Sigmoid colon (tissue), 7 donors: ENCODE measurements at places on chromosomes 2 and 18. TPM values are rescaled to one million over a fixed set of nuclear protein-coding genes. Genes with fewer than 3 reads are reported as not detected.

- H3K27me3 ChIP-seq = no peaks in the 10 kb centered on the region
- no peak overlapping the region for H3K4me3 ChIP-seq
- no peak for DNase-seq
- H3K36me3 ChIP-seq = no peaks in the 10 kb centered on the region
- H3K4me1 ChIP-seq = no peaks in the 10 kb centered on the region
- H3K27ac ChIP-seq = no peak overlapping the region
Observed at GRCh38 chr2:143192106-143192505, 62.9 kb downstream of the ARHGAP15 start.

GRCh38 chr2:203532957-203533658, 2.0 kb downstream of the RAPH1 start:
- H3K27ac ChIP-seq = no peak overlapping the region
- H3K27me3 ChIP-seq = no peaks in the 10 kb centered on the region
- no peaks in the 10 kb centered on the region for H3K36me3 ChIP-seq

DNA sequence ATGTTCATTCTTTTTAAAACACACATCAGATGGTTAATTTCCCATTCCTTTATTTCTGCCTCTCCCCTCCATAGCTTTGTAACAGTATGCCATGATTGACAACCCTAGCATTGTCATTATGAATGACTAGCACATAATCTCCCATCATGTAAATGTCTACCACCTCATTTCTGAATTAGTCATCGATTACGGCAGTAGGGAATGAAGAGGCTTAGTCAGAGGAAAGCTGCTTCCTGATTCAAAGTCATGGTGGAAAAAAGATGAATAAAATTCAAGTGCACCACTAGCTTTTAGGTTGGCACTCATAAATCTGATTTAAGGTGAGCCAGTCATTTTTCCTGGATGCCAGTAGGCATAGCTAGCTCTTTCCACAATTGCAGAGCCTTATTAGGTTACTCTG, 19.1 kb upstream of the ACMSD start:
- H3K4me1 ChIP-seq = no peaks in the 10 kb centered on the region
- no peak overlapping the region for H3K27ac ChIP-seq
- no peak overlapping the region for H3K4me3 ChIP-seq

GRCh38 chr2:220811952-220812570, 760.0 kb downstream of the EPHA4 start:
- no peak for DNase-seq
- no peaks in the 10 kb centered on the region for H3K36me3 ChIP-seq
- no peaks in the 10 kb centered on the region for H3K27me3 ChIP-seq
- H3K4me1 ChIP-seq = no peaks in the 10 kb centered on the region

- no peaks in the 10 kb centered on the region for H3K36me3 ChIP-seq
- no peak for DNase-seq
- no peak overlapping the region for H3K27ac ChIP-seq
- H3K4me3 ChIP-seq = no peak overlapping the region
- no peaks in the 10 kb centered on the region for H3K4me1 ChIP-seq
Observed at GRCh38 chr2:232511336-232511890, 8.8 kb upstream of the PRSS56 start.

DNA sequence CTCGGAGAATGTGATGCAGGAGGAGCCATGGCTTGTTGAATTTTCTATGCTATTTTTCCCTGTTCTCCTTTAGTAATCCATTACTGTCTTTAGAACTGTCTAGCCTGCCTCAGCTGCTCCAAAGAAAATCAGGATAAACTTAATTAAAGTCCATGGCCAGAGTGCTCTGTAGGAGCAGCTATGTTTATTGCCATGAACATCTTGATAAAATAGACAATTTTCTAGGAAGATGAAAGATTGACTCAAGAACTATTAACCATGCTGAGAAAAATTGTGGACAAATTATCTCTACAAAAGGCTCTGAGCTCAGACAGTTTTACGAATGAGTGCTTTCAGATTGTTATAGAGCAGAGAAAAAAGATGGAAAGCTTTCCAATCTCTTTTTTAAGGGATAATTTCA, 193.0 kb downstream of the TTC32 start:
- H3K4me3 ChIP-seq = no peak overlapping the region
- H3K27ac ChIP-seq = no peak overlapping the region
- H3K4me1 ChIP-seq = peaks cover 7% of the 10 kb centered on the region

DNA sequence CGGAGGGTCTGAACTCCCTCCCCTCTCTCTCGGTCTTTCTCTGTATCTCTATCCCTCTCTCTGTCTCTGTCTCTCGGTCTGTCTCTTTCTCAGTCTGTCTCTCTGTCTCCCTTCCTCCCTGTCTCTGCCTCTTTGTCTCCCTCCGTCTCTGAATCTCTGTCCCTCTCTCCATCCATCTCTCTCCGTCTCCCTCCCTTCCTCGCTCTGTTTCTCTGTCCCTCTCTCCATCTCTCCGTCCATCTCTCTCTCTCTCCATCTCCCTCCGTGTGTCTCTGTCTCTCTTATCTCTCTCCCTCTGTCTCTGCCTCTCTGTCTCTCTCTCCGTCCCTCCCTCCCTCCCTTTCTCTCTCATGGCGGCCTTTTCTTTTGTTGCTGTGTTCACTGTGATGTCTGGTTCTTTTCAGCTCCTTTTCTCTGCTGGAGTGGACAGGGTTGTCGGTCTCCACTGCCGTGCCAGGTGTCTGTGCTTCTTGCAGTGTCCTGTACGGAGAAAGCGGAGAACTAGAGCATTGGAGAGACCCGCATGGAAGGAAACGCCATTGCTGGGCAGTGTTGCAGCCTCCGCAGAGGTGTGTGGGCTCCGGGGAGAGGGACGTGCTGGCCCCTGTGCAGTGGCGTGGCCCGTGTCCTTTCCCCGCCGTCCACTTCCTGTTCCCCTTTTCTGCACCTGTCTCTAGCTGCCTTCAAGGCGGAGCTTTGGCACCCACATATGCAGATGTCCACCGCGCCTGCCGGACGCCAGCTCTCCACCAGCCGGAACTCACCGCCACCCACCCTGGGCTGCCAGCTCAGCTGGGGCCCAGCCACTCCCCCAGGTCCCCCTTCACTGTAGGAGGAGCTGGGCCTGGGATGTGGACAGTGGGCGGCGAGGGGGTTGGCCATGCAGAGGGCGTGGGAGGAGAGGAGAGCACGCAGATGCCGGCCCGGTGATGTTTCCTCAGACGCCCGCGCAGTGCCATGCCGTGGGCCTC, 113.1 kb downstream of the NFATC1 start:
- no peaks in the 10 kb centered on the region for H3K27me3 ChIP-seq
- peaks cover 35% of the 10 kb centered on the region for H3K4me1 ChIP-seq
- peak overlapping the region; percentile 88 for H3K27ac ChIP-seq
- H3K4me3 ChIP-seq = peak overlapping the region; percentile 44
- H3K36me3 ChIP-seq = peaks cover 12% of the 10 kb centered on the region

DNA sequence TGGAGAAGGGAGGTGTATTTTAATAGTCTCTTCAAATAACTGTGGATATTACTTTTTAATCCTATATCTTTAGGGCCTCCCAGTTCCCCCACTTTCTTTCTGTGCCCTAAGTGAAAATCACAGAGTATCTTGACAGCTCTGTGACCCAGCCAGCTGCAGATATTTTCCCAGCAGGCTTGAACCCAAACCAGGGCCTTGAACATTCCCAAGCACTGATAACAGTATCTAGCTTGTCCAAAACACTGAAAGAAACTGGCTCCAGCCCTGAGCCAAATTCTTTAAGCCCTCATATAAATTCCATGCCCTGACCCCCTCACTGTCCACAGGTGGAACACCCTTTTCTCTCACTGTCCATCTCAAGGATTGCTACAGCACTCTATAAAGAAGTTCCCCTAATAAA, 388.1 kb upstream of the CHAC2 start:
- no peak overlapping the region for H3K4me3 ChIP-seq
- DNase-seq = no peak
- no peak overlapping the region for H3K27ac ChIP-seq
- H3K36me3 ChIP-seq = no peaks in the 10 kb centered on the region

GRCh38 chr2:230932556-230933511, 7.8 kb upstream of the GPR55 start:
- H3K4me1 ChIP-seq = peaks cover 10% of the 10 kb centered on the region
- H3K27ac ChIP-seq = no peak overlapping the region
- H3K36me3 ChIP-seq = no peaks in the 10 kb centered on the region
- peak; percentile 86 for DNase-seq
- peaks cover 7% of the 10 kb centered on the region for H3K27me3 ChIP-seq
- H3K4me3 ChIP-seq = no peak overlapping the region

DNA sequence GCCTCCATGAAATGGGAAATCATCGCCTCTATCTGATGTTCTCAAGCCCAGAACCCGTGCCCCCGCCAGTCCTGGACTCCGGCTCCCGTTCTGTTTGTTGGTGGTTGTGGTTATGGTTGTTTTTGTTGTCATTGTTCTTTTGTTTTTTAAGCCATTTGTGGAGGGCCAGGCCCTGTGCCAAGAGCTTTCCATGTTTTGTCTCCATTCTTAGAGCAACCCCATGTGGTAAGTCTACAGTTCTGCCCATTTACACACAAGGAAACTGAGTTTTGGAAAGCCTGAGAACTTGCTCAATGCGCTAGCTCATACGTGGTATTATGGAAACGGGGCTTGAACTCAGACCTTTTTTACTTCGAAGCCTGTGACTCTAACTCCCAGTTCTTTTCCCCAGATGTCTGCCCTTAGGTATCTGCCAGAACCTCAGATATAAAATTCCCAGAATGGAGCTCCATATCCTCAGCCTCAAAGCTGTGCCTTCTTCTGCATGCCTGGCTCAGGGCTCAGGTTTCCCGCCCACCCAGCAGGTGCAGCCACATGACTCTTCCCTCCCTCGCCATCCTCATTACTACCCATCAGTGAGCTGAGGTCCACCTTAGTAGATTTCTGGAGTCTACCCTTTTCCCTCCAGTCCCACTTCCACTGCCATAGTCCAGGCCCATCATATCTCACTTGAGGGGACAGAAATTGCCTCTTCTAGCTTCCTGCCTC, 194.1 kb downstream of the KLHL29 start:
- H3K27me3 ChIP-seq = no peaks in the 10 kb centered on the region
- H3K4me3 ChIP-seq = no peak overlapping the region
- no peak overlapping the region for H3K27ac ChIP-seq
- H3K4me1 ChIP-seq = peaks cover 22% of the 10 kb centered on the region
- DNase-seq = no peak

GRCh38 chr2:168119515-168120141, 127.8 kb downstream of the STK39 start:
- H3K4me1 ChIP-seq = peaks cover 15% of the 10 kb centered on the region
- H3K27me3 ChIP-seq = no peaks in the 10 kb centered on the region
- peaks cover 7% of the 10 kb centered on the region for H3K36me3 ChIP-seq
- H3K4me3 ChIP-seq = no peak overlapping the region

- no peaks in the 10 kb centered on the region for H3K4me1 ChIP-seq
- peak overlapping the region; percentile 44 for H3K27ac ChIP-seq
- no peak for DNase-seq
Observed at GRCh38 chr18:6795307-6795706, 65.8 kb downstream of the ARHGAP28 start.

- no peak overlapping the region for H3K27ac ChIP-seq
- no peaks in the 10 kb centered on the region for H3K27me3 ChIP-seq
- H3K4me3 ChIP-seq = no peak overlapping the region
- DNase-seq = peak; percentile 36
Observed at GRCh38 chr2:8638327-8638726, 43.5 kb upstream of the ID2 start.

GRCh38 chr2:214328941-214329340, 81.9 kb upstream of the VWC2L start:
- DNase-seq = no peak
- H3K27me3 ChIP-seq = no peaks in the 10 kb centered on the region
- no peaks in the 10 kb centered on the region for H3K4me1 ChIP-seq
- no peak overlapping the region for H3K4me3 ChIP-seq
- no peaks in the 10 kb centered on the region for H3K36me3 ChIP-seq

DNA sequence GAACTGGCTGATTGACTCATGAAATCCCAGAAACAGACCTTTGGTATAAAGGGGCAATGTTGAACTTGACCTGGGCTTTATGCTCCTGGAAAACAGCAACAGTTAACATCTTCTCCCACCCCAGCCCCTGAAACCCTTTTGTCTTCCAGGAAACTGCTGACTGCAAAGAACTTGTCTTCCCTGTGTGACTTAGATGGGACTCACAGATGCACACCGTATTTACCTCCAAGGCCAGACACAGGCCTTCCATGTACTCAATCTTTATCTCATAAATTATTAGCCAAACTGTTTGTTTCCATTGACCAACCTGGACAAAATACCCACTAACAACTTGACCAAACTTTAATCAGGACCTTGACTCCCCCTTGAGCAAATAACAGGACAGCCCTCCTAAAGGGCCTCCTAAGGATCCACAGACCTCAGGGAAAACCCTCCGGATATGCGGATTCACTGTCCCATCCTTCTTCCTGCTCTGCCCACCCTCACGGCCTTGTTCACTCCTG, 36.3 kb downstream of the PIEZO2 start:
- H3K4me3 ChIP-seq = no peak overlapping the region
- no peaks in the 10 kb centered on the region for H3K27me3 ChIP-seq
- no peaks in the 10 kb centered on the region for H3K36me3 ChIP-seq
- H3K4me1 ChIP-seq = no peaks in the 10 kb centered on the region
- DNase-seq = no peak

- H3K27ac ChIP-seq = no peak overlapping the region
- no peaks in the 10 kb centered on the region for H3K4me1 ChIP-seq
- DNase-seq = no peak
- H3K36me3 ChIP-seq = no peaks in the 10 kb centered on the region
- H3K27me3 ChIP-seq = no peaks in the 10 kb centered on the region
- no peak overlapping the region for H3K4me3 ChIP-seq
Observed at GRCh38 chr2:235142601-235143000, 190.8 kb downstream of the SH3BP4 start.

DNA sequence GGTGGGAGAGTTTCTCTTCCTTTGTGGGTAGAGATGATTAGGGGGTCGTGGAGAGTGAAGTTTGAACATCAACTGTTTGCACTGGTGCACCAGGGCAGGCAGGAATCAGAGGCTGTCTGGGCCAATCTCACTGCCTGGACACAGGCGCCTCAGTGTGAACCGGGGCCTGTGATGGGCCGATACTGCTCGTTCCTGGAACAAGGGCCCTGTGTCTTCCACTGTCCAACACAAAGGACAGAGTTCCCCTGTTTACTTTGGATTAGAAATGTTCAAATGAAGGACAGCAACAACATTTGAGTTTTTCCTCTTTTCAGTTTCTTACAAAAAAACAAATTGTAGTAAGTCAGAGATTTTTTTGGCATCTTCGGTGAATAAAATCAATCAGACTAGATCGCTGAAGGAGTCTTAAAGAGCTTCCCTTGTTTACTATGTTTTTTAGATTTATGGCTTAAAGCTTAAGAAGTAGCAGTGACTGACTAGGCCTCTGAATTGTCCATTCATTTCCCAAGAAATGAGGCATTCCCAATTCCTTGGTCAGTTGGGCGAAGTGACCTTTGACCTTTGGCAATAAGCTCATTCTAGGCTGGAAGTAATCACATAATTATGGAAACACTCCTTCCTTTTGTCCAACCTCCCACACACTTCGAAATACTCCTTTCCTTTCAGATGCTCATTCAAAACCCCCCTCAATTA, 11.6 kb upstream of the TGFA start:
- H3K4me3 ChIP-seq = no peak overlapping the region
- peaks cover 2% of the 10 kb centered on the region for H3K27me3 ChIP-seq
- no peaks in the 10 kb centered on the region for H3K36me3 ChIP-seq
- no peaks in the 10 kb centered on the region for H3K4me1 ChIP-seq
- no peak for DNase-seq

The C2orf81 gene
- 2.0 TPM for polyA plus RNA-seq

The LIPG gene
- polyA plus RNA-seq = 21.9 TPM

The SNTG2 gene
- not detected for polyA plus RNA-seq

The MAPK4 gene
- not detected for polyA plus RNA-seq

The UGT1A6 gene
- polyA plus RNA-seq = not detected

The GALR1 gene
- not detected for polyA plus RNA-seq

The FOXI3 gene
- polyA plus RNA-seq = not detected
